Kidney epithelial cell (primary cell): ENCODE measurements at places on chromosomes 1 and 21.

DNA sequence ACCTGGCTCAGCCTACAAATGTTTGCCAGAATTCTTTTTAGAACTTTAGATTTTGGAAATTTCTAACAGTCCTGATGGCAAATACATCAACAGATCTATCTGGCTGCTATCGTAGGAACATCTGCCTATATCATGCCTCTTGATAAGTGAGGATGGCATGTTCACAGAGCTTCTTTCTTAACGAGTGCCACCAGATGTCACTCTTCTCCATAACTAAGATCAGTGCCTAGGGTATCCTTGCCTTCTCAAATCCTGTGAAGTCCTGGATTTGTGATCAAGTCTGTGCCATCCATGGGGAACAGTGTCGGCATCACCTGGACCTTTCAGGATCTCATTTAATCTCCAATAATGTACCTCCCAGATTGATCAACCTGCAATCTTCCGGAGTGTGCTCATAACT is 36.5 kb upstream of the CD5L start:
- peak; percentile 37 for DNase-seq

DNA sequence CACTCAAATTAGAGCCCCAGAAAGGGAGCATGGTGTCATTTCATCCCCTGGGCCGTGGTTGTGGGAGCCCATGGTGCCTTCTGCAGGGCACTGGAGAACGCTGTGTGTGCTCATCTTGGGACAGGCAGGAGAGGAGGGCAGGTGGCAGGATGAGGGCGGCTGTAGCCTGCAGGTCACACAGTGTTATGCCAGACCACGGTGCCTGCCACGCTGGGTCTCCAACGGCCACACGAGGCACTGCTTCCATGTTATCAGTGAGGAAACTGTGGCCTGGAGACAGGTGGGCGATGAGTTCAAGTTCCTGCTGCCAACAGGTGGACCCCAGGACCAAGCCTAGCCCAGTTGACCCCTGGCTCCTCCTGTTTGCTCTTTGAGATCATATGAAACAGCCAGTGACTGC is 21.0 kb downstream of the ABCG1 start:
- DNase-seq: no peak

- peak; percentile 38 for DNase-seq
Measured at GRCh38 chr1:20717452-20718342, at the start of gene KIF17. TSS of gene KIF17 (minus strand) at chr1:20718007. CDS start at chr1:20717706, 301 bp downstream.

DNA sequence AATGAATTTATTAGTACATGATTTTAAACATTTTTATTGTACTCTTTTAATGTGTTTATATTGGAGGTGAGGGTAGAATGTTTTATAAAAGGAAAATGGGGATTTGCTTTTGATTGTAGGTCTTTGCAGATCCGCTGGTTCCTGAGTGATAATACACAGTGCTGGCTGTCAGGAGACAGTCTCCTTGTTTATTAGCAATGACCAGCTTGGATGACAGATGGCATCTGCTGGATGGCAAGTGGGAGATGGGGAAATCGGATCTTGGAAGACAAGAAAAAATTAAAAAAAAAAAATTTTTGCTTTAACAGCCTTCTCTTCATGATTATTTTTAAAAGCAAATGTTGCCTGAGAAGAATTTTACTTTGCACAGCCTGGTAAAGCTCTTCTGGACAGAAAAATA is 4.4 kb upstream of the PHTF1 start:
- DNase-seq: no peak

- DNase-seq: no peak
Measured at GRCh38 chr1:204773246-204773645, 87.7 kb upstream of the LRRN2 start.

DNA sequence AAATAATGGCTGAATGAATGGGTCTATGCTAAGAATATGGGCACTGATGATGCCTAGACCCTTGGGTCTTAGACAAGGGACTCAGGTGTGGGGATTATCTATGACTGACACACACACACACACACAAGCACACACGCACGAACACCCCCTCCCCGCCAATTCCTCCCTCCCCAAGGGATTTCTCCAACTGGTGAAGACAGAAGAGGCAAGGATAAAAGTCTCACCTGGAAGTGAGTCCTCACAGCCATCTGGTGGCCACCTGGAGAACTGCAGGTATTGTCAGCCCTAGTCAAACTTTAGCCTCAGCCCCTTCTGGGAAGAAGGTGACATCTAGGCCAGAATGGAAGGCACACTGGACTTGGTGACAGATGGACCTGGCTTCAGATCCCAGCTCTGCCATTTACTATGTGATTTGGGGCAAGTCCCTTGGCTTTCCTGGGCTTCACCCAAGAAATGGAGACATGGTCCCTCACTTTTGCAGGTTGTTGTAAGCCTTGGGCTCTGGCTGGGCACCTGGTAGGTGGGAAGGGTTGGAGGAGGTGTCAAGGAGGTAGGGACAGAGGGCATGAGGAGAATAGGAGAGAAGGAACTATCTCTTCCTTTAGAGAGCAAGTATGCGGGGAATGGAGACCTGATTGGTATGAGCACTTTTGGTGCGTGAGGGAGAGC is 4.0 kb upstream of the GPR3 start:
- DNase-seq: no peak

- peak; percentile 16 for DNase-seq
Measured at GRCh38 chr1:45442272-45442671, 48.7 kb downstream of the TESK2 start.

DNA sequence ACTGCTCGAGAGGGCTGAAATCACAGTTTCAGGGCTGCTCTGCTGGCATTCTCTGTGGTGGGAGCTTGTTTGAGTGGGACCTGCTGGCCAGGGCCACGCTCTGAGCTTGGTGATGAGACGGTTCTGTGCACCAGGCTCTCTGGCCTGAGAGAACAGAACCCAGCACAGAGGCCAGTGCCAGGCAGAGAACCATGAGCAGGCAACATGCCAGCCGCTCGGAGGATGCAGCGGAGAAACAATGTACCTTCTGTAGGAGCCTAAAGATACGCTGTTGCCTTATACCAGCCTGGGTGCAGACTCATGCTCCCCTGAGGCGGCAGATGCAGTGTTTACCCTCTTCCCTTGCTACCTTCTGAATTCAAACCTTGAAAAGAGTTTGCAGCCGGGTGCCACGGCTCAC is 10.0 kb downstream of the C2CD2 start:
- no peak for DNase-seq

DNA sequence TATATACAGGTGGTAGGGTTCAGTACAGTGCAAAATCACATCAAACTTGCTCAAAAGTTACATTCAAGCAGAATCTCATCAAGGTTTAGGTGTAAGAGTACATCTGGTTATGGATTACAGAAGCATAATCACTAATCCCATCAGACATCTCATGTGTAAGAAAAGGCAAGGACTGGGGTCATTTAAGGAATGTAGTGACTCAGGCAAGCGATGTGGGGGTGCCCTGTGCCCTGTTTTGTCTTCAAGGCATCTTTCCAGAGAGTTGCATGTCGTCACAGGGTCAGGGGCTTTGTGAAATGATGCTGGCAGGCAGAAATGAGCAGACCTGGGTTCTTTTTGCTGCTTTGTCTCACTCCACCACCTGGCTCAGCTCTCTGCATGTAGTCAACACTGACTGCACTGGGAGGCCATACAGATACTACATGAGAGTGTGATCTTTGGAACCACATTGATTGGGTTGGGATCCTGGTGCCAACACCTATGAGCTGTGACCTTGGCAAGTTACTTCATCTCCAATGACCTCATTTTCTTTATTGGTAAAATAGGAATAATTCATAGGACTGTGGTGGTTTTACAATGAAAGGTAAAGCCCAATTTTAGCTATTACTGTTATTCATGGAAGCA is 8.2 kb upstream of the HHIPL2 start:
- no peak for DNase-seq

- DNase-seq: no peak
Measured at GRCh38 chr1:12478612-12478985, 139.4 kb downstream of the DHRS3 start.
